ENCODE measurements at places on chromosomes 1 and 21.

- no peak for DNase-seq
Observed at GRCh38 chr1:172926070-172926469, 124.7 kb downstream of the TNFSF18 start.

DNA sequence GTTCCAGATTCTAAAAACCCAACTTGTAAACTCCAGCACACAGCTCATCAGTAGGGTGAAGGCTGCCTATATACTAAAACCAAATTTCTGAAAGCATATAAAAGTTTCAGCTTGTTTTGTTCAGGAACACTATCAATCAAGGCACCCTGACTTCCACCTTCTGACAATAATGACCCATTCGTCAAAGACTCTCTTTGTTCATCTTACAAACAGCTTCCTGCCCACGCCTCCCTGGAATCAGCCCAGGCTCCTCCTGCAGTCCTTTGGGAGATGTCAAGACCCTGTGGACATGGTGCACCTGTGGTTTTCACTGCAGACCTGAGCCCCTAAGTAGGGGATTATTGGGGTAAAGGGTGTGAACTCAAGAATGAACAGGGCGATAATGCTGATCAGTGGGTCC, 178.9 kb upstream of the CAMK1G start:
- no peak for DNase-seq

DNA sequence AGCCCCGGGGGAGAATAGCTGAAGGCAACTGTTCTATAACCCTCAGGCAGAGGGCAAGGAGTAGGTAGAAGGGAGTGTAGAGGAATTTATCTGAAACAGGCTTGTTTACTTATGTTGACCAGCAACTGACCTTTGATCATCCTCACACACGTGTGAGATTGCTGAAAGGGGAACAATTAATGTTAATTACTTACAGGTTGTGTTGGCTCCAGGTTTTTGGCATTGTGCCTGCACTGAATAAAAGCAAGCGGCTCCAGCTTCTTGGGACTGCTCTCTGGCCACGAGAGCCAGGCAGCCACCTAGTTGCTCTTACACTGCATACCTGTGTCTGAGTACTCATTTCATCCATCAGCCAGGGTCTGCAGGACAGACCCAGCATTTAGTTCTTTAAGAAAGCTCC, 41.3 kb upstream of the ARHGEF10L start:
- DNase-seq: no peak

DNA sequence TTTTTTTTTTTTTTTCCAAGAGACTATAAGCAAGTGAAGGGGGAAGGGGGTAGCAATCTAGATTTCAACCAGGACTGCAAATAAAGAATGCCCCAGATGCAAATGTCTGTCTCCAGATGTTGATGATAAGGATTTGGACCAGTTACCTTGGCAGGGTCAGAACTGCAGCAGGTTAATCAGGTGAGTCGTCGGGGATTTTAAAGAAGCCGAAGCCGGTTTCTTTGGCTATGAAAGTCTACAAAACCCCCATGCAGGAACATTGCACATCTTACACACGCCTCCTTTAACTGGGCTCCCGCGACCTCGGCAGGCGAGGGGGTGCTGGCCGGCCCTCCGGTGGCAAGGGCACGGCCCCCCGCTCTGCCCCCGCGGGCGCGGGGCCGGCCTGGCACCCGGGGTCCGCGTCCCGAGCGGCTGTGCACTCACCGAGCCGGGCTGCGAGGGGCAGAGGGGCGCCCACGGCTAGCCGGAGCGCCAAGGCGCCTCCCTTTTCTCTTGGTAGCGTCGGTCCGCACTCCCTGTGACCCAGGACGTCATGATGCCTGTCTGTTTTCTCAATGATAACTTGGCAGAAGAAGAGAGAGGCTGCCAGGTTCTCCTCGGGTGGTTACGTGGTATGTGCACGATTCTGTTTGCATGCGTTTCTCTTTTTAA, 366.3 kb upstream of the ESRRG start:
- peak; percentile 4 for DNase-seq

DNA sequence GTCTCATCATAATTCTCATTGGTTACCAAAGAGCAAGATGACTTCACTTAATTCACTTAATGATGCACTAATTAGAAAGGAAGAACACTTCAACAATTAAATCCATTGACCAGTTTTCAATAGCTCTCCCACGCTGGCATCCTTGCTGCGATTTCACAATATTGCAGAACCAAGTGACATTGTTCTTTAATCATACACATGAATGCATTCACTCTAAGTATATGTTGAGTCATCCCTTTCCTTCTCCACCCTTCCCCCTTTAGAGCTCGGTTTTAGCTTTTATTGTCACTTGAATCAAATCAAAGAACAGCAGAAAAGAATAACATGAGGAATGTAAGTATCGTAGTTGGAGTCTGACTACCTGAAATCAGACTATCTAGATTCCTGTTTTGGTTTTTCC, 233.6 kb upstream of the FMN2 start:
- DNase-seq: no peak

All from fibroblast of the conjunctiva (primary cell).